Activated CD4-positive, alpha-beta T cell treated with anti-CD3 and anti-CD28 coated beads for 4 hours (primary cell): ENCODE measurements at places on chromosomes 1 and 21.

GRCh38 chr1:96710708-96711477, 10.7 kb upstream of the PTBP2 start:
- no peak for DNase-seq

- peak; percentile 67 for DNase-seq
Observed at GRCh38 chr1:25520446-25521061, 22.9 kb upstream of the LDLRAP1 start.

DNA sequence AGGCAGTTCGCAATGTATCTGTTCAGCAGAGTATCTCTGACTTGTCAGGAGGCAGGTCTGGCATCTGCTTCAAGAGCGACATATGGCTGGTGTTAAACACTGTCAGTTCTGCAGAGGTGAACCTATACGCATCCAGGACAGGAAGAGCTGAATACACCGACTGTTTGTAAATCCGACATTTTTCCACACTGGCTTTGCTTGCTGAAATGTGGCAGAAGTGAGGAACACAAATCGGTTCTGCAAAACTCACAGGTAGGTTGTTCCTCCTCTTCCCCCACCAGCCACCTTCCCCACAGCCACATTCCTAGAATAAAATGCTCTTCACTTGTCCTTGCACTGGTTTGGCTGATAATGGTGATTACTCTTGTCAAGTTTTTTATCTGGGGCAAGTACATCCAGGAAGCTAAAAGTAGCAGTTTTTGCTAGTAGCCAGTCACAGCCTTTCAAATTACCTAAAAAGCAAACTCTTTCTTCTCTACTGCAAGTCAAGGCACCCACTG, 289.2 kb downstream of the GRIK1 start:
- DNase-seq, result no peak

DNA sequence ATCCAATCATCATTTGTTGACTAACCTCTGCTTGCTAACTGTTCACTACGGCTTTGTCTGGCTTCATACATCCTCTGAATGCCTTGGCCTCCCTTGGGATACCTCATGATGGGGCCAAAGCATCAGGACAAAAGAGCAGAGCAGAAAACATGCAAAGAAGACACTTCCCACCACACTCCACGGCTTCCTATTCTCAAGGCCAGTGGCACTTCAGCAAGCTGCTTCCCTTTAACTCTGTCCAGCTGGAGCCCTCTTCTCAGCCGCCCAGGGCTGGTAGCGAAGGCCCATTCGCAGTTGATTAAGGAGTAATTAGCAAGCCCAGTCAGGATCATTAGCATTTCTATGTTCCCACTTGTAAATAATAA, 224.3 kb upstream of the FGGY start:
- no peak for DNase-seq

GRCh38 chr1:165807613-165808012, 19.8 kb upstream of the UCK2 start:
- DNase-seq, result no peak

DNA sequence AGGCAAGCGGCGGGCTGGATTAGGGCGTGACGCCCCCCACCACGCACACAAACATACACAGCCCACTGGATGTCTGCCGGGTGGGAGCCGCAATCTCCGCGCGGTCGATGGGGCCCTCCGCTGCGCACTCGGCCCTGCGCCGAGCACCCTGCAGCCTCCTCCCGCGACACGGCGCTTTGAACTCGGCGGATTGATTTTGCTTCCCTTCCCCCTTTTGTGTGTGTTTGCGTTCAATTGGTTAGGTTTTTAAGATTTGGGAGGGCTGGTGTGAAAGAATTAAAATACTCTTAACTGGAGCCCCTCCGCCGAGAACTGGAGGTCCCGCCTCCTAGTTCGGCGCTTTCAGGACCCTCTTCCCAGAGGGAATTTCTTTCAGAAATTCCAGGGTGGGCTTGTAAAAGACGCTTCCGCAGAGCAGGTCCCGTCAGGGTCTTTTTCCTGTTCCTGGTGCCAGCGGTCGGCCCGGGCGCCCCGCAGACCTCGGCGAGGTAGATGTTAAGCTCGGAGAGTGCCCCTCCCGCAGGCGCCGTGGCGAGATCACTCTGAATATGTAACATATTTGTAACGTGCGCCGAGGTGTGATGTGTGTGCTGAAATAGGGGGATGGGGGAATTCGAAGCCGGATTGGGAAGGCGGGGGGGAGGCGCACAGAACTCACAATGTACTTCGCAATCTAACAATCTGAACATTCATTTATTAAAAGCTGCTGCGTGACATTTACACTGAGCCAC, 8.0 kb upstream of the BARHL2 start:
- DNase-seq, result no peak

GRCh38 chr1:214018386-214019268, 30.9 kb downstream of the PROX1 start:
- no peak for DNase-seq

GRCh38 chr1:34851431-34852105, 8.0 kb downstream of the SMIM12 start:
- DNase-seq, result no peak

GRCh38 chr1:170481000-170481399, 51.0 kb upstream of the GORAB start:
- DNase-seq, result no peak

GRCh38 chr1:9078752-9079500, 9.5 kb upstream of the SLC2A5 start:
- no peak for DNase-seq

DNA sequence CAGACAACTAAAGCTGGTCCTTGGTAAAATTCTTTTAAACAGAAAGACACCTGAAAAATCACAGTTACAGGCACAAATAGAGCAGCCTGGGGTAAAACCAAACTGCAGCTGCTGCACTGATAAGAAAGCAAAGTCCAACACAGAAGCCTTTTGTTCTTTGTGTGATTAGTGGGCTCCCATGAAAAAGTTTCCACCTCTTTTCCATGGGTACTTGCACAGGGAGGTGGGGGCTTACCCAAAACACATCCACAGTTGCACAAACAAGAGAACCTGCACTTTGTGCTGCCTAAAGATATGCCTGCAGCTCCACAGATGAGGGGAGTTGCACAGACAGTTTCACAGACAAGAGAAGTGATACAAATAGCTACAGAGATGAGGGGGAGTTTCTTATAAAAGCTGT, 106.7 kb upstream of the SLC5A9 start:
- no peak for DNase-seq

GRCh38 chr1:48760857-48761256, 15.8 kb downstream of the BEND5 start:
- DNase-seq, result no peak

DNA sequence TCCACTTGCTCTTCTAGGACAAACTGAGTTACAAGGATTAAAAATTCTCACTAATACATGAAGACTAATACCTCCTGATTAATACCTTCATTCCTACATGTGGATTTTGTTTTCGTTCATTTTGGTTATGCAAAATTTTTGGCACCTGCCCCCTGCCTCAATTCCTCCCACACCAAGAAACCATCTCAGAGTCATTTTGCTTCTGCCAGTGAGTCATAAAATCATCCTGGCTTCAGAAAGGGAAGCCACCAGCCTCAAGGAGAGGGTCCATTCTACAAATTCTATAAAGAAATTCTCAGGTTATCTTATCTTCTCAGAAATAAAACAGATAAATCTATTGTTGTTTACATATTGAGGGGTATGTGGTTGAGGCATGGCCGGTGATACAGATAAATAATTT, 103.2 kb upstream of the COA6 start:
- no peak for DNase-seq

DNA sequence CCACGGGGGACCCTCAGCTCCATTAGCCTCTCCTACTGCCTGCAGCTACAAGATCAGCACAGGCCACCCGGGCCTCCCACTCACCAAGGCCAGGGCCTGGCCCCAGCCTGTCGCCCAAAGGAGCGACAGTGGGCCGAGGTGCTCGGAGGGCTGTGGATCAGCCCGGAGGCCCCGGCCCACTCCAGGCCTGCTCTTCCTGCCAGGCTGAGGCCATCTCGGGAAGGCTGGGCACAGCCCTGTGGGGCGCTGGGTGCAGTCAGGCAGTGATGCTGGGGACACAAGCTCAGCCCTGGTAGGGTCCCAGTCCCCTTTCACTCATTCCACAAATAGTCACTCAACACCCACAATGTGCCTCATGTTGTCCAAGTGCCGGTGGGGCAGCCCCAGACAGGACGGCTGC, 58.8 kb downstream of the CASZ1 start:
- no peak for DNase-seq

GRCh38 chr1:156461781-156462647, 38.6 kb downstream of the MEF2D start:
- DNase-seq, result no peak

DNA sequence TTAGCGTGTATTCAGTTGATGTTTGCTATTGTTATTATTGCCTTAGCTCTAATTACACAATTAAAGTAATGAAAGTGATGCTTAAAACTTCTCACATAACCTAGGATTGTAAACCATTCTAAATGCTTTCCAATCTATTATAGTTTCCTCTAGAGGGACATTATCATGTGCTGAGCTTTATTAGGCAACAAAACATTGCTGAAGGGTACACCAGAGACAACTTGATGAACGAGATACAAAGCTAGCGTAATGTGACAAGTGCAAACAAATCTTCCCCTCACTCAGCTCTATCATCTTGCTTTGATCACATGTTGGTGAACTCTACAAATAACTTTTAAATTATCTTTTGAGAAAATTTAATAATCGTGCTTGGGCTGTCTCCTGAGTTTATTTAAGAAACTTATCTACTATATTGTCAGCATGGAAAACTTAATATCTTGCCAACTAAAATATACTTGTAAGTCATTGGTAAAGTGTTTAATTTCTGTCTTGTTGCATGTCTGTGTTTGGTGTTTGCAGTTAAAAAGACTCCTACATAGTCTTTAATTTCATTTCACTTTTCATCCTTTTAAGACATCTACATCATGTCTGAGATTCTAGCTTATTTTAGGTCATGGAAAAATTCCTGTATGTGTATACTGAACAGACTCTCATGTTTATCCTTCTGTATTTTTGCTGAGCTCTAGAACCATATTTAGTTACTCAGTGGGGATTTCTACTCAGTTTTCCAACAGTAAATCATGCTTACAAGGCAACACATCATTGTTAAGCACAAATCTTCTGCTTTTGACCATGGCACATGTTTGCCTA, 104.2 kb upstream of the ADAMTS5 start:
- DNase-seq, result no peak

DNA sequence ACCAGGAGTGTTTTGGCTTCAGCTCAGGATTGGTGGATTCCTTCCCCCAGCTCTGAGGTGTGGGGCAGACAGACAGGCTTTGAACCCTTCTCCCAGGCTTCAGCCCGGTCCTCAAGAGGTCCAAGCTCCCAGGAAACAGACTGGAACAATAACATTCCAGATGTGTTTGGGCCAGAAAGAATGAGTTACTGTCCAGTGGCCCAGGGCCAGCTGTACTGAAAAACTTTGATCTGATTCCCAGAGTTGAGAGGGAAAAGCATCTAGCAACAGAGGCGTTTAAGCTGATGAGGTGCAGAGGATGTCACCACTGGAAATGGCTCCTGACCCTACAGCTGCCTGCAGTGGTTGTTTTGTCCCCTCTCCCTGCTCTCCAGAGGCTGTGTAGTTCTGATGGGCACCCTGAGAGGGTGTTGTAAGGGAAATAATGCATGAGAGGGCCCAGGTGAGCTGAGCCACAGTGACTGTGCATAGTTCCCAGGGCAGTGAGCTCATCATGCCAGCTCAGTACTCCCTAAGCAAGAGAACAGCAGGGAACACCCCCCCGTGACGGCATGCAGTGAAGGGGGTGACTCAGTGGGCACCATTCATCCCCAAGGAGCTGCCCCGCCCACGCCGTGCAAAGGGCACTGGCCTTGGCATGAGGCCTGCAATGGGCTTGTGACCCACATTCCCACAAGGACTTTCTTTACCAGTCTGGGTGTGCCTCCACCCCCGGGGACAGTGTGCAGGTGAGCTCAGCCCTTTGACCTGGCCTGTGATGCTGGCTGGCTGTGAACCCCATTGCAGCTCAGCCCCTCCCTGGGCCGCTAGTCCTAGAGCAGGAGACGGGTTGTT, 13.8 kb upstream of the SFN start:
- no peak for DNase-seq

- no peak for DNase-seq
Observed at GRCh38 chr1:65195495-65196417, 47.8 kb downstream of the AK4 start.

- no peak for DNase-seq
Observed at GRCh38 chr1:76038287-76039004, 36.1 kb upstream of the ST6GALNAC3 start.

DNA sequence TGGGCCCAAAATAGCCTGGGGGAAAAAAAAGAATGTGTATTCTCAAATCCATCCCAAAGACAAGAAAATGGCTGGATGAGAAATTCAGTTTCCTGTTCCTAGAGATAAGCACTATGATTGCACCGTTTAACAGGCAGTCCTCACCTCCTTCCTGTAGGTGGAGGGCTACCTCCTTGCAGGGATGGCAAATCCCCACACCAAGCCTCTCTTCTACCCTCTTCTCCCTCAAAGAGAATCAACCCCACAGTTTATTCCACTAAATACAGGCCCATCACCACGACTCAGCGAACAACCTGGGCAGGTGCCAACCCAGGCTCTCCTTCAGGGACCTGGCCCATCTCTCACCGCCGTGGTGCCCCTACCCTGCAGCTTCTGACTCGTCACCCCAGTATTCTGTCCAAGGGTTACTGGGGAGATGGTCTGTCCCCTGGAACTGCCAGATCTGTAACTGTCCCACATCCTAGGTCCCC, 3.4 kb upstream of the CHD5 start:
- no peak for DNase-seq

DNA sequence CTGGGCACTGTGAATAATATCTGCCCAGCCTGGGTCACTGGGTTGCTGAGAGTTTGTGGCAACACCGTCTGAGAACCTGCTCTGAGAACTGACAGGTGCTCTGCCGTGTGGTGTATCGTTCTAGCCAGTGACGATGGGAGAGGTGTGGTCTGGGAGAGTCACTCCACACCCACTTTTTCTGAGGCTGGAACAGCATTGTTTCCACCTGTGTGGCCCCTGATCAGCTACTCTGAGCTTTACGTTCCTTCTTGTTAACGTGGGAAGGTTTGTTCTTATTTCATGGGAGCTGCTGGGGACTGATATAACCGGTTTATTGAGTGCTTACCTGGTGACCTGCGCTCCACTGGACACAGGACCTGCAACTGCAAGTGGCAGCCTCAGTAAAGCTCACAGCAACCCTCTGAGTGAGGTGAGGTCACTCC, 34.8 kb upstream of the TENT5C start:
- DNase-seq, result no peak

- no peak for DNase-seq
Observed at GRCh38 chr1:159705904-159706256, 8.5 kb downstream of the CRP start.

GRCh38 chr21:35236090-35236489, 187.0 kb upstream of the RUNX1 start:
- DNase-seq, result no peak

DNA sequence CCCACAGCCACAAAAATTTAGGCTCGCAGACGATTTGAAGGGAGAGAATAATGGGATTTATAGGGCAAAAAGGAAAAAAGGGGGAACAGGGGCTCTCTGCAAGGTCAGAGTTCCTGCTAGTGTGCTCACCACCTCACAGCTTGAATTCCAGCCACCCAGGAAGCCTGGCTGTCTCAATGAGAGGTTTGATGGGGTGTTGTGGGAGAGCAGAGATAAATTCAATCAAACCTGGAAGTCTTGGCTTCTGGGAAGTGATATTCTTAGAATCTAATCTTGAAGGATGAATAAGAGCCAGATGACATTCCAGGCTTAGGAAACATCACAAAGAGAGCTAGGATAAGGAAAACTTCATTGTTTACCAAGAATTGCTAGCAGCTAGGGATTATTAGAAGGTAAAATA, 47.4 kb upstream of the C21orf91 start:
- no peak for DNase-seq
